Stimulated activated memory B cell treated with anti-CD40 and anti-IgM and Interleukin-4, amounts not matched to agents 10 μg/mL and 1 μg/mL and 100 μg/mL, for 72 hours (primary cell): ENCODE measurements at places on chromosomes 12 and 14.

DNA sequence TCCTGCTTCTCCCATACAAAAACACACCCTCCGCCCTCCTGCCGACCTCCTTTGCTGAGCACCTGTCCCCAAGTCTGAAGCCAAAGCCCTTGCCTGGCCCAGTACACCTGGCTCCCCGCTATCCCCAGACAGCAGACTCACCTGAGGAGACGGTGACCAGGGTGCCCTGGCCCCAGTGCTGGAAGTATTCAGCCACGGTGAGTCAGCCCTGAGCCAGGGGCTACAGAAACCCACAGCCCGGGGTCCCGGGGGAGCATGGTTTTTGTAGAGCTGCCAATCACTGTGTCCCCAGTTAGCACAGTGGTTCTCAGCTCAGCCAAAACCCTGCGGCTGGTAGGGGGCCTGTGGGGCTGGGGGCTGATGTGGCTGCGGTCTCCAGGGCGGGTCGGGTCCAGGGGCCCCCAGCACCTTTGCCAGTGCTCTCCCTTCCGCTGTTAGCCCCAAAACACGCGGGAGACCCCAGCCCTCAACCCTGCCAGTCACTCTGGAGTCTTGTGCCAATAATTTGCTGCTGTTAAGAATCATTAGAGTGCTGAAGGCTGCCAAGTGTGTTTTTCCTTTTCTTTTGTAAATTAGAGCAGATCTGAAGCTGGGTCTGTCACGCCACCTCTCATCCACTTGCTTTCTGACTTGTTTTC lies 339.0 kb downstream of the TMEM121 start:
- ATAC-seq = no peak

DNA sequence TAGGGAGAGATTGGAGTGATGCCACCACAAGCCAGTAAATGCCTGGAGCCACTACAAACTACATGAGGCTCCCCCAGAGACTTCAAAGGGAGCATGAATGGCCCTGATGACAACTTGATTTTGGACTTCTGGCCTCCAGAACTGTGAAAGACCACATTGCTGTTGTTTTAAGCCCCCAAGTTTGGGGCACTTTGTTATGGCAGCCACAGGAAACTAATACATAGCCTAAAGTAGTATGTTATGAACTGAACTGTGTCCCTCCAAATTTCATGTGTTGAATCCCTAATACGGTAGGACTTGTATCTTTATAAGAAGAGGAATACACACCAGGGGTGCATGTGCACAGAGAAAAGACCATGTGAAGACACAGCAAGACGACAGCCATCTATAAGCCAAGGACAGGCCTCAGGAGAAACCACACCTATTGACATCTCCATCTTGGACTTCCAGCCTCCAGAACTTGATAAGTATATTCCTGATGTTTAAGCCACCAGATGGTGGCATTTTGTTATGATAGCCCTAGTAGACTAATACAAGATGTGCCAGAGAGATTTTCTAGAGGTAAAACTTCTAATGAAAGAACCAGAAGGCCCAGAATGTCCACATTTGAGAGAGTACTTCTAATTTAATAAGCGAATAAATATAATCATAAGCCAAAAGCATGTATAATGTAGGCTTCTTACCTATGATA lies 127.1 kb upstream of the BMP4 start:
- no peak for ATAC-seq

DNA sequence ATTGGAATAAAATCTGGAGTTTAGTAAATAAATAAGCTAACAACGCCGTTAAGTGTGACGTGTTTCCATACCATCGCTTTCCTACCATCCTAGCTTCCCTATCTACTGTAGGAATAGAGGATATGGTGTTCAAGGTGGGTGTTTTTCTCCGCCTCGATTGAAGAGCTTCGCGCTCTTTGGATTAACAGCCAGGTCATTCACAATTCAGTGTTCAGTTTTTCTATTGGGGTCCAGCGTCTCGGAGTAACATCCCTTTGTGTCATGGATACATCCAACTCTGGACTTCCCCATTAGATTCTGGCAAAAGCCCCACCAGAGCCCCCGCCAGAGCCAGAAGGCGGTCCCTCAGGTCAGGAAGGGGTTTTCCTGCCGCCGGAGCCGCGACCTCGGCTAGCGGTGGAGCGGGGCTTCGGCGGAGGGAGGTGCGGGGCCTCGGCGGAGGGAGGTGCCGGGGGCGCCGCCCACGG lies 1.2 kb upstream of the SRGAP1 start:
- ATAC-seq = no peak

- ATAC-seq = no peak
These were observed 413.1 kb downstream of the ZFP36L1 start for GRCh38 chr14:68379510-68380328.

DNA sequence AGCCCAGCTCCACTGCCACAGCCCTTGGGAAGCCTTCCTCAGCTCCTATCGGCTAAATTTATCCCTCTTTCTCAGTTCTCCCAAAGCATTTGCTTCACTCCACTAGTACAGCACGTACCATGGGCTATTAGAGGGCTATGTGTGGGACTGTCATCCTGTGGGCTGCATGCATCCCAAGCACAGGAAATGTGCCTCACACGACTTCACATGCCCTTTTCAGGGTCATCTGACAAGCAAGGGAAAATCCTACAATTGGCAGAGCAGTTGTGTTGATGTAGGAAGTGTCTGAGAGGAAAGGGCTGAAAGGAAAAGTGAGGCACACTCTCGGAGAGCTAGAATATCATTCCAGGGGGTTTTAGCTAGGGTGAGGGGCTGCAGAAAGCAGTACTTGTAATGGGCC lies 47.6 kb downstream of the NINJ2 start:
- no peak for ATAC-seq

DNA sequence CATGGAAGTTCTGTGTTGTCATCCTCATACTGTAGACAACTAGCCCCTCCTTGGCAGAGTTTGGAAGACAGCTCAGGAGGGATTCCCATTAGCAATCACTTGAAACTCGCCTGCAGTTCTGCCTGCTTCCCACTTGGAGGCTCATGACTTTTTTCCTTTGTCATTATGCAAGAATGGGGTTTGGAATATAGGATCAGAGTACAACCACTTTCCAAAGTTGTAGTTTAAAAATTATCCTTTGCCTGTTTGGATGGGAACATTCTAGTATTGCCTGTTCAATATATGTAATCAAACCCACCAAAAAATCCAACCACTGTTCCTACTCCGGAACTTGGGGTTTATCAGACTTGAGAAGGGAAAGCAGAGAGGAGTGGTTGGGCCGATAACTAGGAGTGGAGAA lies 2.1 kb upstream of the GPD1 start:
- no peak for ATAC-seq

DNA sequence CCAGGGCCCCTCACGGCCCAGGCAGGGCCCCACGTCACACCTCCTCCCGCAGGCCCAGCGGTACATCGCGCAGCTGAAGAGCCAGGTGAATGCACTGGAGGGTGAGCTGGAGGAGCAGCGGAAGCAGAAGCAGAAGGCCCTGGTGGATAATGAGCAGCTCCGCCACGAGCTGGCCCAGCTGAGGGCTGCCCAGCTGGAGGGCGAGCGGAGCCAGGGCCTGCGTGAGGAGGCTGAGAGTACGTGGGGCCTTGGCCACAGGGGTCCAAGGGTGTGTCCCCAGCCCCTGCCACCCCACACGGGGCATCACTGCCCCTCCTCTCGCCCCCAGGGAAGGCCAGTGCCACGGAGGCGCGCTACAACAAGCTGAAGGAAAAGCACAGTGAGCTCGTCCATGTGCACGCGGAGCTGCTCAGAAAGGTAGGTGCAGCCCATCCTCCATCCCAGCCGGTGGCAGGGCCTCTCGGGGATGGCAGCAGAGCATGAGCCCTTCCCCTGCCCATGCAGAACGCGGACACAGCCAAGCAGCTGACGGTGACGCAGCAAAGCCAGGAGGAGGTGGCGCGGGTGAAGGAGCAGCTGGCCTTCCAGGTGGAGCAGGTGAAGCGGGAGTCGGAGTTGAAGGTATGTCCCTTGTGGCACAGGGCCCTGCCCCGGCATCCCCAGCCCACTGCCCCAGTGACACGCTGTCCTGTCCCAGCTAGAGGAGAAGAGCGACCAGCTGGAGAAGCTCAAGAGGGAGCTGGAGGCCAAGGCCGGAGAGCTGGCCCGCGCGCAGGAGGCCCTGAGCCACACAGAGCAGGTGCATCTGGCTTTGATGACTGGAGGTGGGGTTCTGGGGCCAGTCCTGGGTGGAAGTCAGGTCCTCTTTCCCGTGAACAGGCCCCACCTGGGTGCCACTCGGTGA lies 20.9 kb downstream of the HIP1R start:
- ATAC-seq = no peak

DNA sequence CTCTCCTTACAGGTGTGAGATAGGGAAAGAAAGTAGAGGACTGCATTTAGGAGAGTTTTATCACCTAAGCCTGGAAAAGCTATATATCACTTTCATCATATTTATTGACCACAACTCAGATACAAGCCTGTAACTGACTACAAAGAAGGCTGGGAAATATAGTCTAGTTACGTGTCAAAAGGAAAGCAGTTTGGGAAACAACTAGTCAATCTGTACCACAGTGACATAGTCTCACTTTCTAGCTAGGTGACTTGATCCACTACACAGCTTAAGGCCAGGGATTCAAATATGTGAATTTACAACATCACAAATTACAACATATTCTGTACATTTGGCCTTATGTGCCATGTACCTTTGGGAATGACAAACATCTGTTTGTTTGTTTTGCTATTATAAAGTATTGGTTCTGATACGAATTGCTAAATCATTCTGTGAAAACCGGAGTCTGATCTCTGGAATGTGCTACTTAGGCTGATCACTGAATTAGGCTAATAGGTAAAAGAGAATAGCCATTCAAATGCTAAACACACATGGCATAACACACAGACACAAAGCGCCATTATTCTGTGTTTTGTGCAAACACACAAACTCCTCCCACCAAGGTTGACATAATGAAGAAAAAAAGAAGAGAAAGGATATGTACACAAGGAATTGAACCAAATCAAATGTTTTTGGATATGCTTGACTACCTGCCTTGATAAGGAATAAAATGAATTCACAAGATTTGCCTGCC lies 279.8 kb downstream of the DUSP6 start:
- ATAC-seq = no peak

DNA sequence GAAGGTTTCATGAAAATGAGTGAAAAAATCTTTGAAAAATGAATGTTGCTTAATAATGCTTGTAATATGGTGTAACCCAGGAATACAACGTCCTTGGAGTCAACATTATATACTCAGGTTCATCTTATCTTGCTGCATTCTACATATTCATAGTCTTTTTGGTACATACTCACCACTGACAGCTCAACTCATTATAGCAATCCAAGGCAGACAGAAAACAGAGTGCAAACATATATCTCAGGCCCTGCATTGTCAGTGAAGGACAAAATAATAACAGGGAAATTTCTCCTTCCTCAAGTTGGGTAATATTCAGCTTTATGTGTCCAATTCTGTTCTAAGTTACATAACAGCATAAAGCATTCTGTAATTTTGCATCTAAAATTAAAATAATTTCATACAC lies 1353.0 kb upstream of the SEL1L start:
- no peak for ATAC-seq

DNA sequence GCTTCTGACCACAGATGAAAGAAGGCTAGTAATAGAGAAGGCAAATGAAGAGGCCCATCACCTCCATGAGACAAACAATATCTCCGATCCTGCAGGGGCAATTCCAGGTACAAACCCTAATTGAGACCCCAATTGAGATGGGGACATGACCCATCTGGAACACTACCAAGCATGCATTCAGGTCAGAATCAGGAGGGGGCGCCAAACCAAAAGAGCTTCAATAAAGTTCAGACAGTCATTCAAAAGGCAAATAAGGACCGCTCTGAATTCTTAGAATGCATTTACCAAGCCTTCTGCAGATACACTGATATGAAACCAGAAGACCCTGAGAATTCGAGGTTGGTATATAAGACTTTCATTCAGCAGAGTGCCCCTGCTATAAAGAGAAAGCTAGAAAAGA lies 10.2 kb upstream of the EDDM3B start:
- no peak for ATAC-seq

- no peak for ATAC-seq
These were observed 456.9 kb upstream of the TMEM132C start for GRCh38 chr12:127810041-127810440.

GRCh38 chr12:8069582-8069981 lies 3.4 kb upstream of the C3AR1 start:
- ATAC-seq = no peak

GRCh38 chr14:71534506-71534905 lies 397.7 kb upstream of the RGS6 start:
- no peak for ATAC-seq

- no peak for ATAC-seq
These were observed 120.1 kb downstream of the RALGAPA1 start for GRCh38 chr14:35689000-35689460.

GRCh38 chr14:90058876-90059458 lies 2.8 kb upstream of the KCNK13 start:
- ATAC-seq = no peak

GRCh38 chr12:116353958-116354357 lies 76.5 kb upstream of the MED13L start:
- ATAC-seq = no peak

DNA sequence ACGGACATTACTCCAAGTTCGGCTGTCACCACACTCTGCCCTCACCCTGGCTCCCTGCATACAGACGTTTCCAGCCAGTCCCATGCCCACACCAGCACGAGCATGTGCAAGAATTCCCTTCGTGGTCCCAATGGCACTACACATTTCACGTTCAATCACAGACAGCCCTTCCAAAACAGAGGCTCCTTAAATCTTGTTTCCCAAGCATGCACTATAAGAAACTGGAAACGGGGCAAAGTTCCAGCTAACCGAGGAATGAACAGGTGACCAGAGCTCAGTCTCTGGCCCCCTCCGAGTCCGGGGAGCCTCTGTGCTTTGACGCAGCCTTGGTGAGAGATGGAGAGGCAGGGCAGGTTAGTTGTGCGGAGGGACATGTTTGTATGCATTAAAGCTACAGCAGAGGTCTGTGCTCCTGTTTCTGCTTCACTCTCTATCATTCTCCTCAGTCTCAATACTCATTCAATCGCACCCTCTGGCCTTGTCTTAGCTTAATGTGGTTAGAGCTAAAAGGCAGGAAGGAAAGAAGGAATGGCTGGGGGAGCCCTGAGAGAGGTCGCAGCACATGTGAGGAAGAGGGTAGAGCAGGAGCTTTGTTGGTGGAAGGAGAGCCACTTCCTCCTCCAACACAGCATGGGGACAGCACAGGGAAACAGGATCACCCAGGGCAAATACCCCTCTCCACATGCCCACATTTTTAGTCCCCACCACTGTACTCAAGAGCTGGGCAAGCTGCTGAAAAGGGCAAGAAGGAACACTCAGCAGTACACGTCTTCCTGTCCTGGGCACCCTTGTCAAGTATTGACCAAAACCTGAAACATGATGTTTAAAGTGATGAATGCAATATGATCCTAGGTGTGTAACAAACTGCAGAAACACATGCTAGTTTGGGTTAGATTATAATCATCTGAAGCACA lies 12.2 kb upstream of the SELPLG start:
- no peak for ATAC-seq

- no peak for ATAC-seq
These were observed 44.4 kb downstream of the ANO2 start for GRCh38 chr12:5900533-5901205.

DNA sequence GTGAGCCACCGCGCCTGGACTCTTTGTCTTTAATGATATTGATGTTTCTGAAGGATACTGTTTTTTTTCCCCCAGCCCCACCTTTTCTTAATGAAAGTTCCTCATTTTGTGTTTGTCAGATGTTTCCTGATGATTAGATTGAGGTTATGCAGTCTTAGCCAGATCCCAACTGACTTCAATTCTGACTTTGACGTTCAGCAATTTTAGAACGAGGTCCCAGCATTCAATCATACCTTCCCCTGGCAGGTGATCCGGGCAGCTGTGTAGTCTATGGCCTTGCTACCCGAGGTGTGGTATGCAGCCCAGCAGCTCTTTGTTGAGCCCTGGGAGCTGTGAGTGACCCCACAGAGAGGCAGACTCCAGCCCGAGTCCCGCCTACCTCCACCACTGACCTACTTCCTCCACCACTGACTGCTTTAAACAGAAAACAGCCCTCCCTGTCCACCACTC lies 82.7 kb downstream of the LGMN start:
- no peak for ATAC-seq
